Left kidney (tissue), 8 donors: ENCODE measurements at places on chromosomes 3 and 15. TPM values are rescaled to one million over a fixed set of nuclear protein-coding genes. Genes with fewer than 3 reads are reported as not detected.

KLF15 gene
- 11.3 TPM for polyA plus RNA-seq

DNA sequence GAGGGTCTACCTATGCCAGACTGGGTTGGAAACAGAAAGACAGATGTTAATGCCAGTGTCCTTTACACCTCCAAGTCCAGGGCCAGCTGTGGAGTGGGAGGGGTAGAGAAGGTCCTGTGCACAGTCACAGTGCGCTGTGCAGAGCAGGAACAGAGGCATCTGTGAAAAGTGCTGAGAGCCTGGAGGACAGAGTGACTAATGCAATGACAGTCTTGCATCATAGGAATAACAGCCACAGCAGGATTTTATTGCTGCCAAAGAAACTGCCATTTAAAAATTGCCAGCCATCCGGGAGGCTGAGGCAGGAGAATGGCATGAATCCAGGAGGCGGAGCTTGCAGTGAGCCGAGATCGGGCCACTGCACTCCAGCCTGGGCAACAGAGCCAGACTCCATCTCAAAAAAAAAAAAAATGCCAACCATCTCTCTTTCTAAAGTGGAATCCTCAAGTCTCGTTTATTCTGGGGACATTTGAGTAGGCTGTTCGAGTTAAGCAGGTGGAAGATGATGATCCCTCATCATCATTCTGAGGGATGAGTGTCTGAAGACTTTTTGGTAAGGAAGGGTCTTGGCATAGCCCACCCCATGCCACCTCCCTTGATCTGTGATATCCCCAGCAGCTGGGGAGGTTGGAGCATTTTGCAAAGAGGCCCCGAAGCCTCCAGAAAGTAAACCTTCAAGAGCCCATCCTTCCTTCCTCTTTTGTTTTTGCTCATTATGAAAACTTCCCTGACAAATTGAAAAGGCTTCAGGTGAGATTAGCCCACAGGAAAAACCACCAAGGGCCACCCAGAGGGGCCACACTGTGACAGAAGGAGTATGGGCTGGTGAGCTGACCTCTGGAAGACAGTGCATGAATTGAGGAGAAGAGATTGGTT lies 7.7 kb downstream of the CCR2 start:
- no peak for DNase-seq

GRCh38 chr15:100937171-100937570 lies 18.0 kb downstream of the LRRK1 start:
- no peak for DNase-seq

ZNF385D gene
- polyA plus RNA-seq: 17.4 TPM

DNA sequence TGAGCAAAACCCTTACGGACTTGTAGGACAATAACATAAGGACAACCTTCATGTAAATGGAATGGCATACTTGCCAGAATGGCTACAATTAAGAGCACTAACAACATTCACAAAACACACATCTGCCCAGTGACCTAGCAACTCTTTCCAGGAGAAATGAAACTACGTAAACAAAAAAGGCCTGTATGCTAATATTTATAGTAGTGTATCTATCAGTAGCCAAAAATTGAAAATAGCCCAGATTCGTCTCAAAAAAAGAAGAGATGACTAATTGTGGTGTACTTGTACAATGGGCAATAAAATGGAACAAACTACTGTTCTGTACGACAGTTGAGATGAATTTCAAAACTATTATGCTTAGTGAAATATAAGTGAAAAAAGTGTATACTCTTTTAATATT lies 38.4 kb downstream of the CMC1 start:
- DNase-seq: no peak

DNA sequence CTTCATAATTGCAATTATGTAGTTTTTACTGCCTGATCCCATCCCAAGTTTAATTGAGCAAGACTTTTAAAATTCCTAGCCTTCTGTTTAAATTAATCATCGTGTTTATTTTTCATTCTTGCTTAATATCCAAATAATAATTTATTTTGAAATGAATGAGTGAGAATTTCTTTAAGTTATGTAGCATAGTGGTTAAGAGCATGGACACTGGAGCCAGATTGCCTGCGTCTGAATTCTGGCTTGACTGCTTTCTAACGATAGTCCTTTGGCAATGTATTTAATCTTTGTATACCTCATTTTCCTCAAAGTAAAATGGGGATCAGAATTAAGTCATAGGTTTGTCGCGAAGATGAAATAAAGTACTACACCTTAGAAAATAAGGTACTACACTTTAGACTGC lies 71.4 kb downstream of the LRRC49 start:
- no peak for DNase-seq

MASP1 gene
- 8.7 TPM for polyA plus RNA-seq

DNA sequence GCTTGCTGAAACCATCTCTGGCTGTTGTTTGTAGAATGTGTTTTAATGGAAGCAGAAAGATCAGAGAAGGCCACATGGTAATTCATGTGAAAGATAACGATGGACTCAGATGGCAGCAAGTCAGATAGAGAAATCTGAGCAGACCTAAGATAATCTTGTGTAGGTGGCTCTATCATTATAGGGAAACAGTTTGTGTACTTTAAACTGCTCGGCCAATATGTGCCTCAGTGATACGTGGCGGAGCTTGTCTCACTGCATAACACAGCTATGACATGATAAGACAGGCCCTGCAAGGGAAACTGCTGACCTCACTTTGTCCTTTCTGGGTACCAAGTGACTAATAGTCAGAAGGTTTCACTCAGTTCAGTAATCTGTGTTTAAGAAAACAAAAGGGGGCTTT lies 51.0 kb downstream of the MME start:
- no peak for DNase-seq

RHCG gene
- 1.9 TPM for polyA plus RNA-seq

- DNase-seq: no peak
Measured at GRCh38 chr15:85353516-85353915, 26.9 kb upstream of the AKAP13 start.

DNA sequence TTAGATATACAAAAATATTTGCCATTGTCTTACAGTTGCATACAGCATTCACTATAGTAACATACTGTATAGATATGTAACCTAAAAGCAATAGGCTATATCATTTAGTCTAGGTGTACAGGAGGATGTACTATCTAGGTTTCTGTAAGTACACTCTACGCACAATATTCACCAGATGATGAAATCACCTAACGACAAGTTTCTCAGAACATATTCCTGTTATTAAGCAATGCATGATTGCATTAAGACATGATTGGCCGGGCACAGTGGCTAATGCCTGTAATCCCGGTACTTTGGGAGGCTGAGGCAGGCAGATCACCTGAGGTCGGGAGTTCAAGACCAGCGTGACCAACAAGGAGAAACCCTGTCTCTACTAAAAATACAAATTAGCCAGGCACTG lies 14.5 kb upstream of the PRKCI start:
- DNase-seq: no peak

GABRA5 gene
- polyA plus RNA-seq: 0.38 TPM

MYD88 gene
- 26.7 TPM for polyA plus RNA-seq

- DNase-seq: no peak
Measured at GRCh38 chr3:41794748-41795589, 166.9 kb downstream of the ULK4 start.

DNA sequence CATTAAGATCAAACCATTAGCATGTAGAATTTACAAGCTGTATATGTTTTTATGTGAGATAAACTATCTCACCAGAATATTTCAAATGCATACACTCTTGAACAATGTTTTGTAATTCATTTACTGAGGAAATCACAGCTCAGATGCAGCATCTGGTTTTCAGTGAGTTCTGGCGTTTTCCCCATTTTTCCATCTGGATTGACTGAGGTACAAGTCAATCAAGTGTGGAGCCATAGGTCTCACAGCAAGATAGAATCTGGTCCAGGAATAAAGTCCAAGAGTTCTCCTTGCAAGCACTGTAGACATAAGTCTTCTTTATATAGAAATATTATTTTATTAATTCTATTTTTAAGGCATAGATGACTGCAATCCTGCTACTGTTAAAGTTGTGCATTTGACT lies 219.3 kb downstream of the ZBBX start:
- DNase-seq: no peak

- DNase-seq: no peak
Measured at GRCh38 chr3:168671091-168671490, 575.4 kb upstream of the GOLIM4 start.

DNA sequence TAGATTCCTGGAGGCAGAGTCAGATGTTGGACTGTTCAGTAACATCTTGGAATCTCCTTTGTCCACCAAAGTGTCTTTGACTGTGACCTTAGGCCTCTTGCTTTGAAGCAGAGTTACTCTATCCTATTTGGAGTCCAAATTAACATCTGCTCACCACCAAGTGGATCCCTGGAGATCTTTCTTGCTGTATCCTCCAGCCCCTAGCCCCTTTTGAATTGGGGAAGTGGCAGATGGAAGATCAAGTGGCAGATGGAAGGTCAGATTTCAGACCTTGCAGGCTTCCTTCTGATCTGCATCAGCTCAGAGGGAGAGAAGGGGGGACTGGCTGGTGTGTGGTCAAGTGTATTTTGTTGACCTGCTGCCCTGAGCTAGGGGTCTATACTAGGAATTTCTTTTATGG lies 125.0 kb upstream of the ROPN1 start:
- DNase-seq: no peak

THRB gene
- polyA plus RNA-seq: 31.4 TPM

GRCh38 chr3:100269410-100270214 lies 8.8 kb downstream of the TBC1D23 start:
- DNase-seq: no peak

DNA sequence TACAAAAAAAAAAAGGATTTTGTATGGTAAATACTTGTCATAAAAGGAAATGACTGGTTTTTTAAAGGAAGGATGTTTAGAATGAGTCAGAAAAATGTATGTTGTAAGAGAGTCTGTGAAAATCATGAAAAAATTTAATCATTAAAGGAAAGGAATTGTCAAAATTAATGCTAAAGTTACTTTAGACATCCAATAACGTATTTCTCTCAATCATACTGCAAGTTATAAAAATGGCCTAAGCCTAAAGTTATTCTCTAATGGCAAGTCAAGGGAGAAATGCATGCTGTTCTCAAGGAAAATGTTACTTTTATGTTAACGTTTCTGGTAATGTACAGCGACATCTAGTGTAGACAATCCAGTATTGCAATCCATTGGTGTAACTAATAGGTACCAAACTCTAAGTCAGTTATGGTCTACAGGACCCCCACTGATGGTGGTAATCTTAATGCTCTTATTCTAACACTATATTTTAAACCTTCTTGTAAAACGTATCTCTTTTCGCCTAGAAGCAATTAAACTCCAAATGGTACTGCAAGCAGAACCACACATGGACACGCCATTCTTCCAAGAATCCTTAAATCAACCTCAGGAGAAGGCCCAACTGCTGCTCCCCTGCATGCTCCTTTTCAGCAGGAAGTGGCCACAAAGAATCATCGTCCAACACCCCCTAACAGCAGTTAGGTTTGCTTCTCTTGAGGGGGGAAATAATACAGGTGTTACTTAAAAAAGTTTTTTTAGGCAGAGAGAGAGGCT lies 35.2 kb downstream of the NCEH1 start:
- peak; percentile 47 for DNase-seq

FRMD4B gene
- 48.7 TPM for polyA plus RNA-seq

DNA sequence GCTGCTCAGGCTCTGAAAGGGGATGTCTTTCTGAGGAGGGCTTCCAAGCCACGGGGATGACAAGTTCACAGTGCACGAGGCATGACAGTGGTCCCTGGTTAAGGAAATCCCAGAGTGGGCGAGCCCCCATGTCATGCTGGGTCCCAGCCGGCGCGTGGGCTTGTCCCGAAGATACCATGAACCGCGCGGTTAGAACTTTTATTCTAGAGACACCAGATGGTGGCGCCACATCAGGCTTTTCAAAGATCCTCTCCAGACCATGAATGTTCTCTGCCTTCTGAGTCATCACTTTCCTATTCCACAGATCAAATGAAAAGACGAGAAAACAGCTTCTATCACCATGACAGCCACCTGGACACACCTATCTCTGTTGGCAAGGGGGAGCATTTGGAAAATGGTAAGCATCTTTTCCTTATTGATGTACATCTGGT lies 227.8 kb upstream of the LYSMD4 start:
- DNase-seq: no peak

RNU5B-1 gene
- not detected for polyA plus RNA-seq
